ENCODE measurements at places on chromosomes 13 and 19.

DNA sequence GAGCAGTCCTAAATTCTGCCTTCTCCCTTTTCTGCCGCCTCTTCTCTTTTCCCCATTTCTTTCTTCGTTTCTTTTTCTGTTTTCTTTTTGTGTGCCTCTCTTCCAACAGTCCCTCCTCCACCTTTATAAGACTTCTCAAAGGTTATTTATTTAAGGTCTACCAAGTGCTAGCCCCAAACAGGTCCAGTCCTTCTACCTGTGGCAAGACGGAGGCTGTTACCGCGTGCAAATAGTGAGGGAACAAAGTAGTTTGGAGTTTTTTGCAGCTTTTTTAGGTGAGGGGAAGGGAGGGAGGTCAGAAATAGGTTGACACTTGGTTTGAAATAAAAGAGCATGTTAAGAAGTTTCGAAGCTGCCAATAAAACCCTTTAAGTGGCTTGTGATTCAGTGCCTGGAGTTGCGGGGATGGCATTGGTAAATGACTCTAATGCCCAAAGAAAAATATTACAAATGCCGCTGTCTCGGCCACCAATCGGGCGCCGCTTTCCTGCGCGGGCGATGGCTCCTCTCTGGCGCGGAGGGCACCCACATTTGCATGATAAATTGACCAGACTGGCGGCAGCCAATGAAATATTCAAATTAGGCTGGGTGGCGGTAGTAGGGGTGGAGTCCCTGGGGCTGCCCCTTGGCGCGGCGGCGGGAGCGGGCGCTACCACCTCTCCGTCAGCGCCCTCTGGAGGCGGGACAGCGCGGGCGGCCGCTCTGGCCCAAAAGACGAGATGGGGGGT lies 7.5 kb upstream of the TSHZ3 start:
- DNase-seq, result peak; percentile 46

DNA sequence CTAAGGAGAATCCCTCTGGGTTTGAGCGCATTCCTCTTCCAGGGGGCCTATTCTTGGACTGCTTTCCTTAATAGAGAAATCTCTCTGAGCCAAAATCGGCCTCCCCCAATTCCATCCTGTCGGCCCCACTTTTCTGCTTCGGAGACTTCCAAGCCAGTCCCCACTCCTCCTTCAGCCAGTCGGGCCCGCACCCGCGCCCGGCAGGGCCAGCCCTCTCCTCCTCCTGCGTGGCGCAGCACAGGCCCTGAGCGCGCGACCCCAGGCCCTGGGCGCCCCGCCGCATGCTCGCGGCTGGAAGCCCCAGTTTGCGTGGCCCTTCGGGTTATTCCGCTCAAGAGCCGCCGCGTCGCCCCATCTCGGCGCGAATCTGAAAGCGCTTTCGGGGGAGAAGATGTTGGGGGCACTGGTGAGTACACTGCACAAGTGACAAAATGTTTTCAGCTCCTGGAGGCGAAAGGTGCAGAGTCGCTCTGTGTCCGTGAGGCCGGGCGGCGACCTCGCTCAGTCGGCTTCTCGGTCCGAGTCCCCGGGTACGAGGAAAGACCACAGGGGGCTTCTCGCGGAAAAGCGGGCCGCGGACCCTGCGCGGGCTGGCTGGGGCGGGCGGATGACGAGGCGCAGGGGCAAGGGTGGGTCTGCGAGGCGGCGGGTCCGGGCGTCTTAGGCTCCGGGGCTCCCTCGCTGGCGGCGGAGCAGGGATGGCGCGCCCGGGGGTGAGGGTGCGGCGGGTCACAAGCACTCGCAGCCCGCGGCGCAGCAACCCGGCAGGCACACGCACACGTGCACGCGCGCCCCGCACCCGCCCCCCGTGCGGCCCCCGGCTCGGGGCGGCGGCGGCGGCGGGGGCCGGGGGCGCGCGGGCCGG lies at the start of gene IL17D:
Gene IL17D (plus strand): TSS at position 785 of the 865 bp plus-strand sequence. CDS start 303 bp downstream, outside the sequence.
- DNase-seq, result no peak

GRCh38 chr19:20664901-20665781 lies 3.8 kb upstream of the ZNF626 start:
- DNase-seq, result no peak

- no peak for DNase-seq
Observed at GRCh38 chr13:34458756-34459715, 483.0 kb upstream of the NBEA start.

- DNase-seq, result no peak
Observed at GRCh38 chr19:18649371-18650020, 12.7 kb downstream of the KLHL26 start.

- DNase-seq, result no peak
Observed at GRCh38 chr19:32063601-32064000, 281.8 kb upstream of the ZNF507 start.

DNA sequence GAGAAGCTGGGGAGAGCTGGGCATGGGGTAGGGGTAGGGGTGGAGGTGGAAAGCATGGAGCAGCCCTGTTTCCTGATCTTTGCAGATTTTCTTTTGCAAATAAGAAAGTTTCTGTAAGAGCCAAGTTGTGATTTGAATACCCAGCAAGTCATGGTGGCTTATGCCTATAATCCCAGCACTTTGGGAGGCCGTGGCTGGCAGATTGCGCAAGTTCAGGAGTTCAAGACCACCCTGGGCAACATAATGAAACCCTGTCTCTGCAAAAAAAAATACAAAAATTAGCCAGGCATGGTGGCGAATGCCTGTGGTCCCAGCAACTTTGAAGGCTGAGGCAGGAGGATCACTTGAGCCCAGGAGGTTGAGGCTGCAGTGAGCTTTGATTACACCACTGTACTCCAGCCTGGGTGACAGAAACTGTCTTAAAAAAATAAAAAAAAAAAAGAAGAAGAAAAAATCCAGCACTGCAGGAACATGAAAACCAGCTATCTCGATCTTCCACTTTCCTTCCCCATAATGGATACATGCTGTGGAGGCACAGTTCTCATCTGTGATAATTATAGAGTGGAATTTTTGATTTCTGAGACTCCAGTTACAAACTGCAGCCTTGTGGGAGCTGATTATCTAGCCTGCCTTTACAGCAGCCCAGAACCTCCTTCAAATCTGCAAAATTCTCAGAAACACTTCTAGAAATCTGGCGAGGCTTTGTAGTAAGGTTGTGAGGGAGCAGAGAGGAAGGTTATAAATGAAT lies 12.1 kb upstream of the TEX26 start:
- DNase-seq, result no peak

- DNase-seq, result no peak
Observed at GRCh38 chr13:77362166-77362565, 35.3 kb upstream of the MYCBP2 start.

DNA sequence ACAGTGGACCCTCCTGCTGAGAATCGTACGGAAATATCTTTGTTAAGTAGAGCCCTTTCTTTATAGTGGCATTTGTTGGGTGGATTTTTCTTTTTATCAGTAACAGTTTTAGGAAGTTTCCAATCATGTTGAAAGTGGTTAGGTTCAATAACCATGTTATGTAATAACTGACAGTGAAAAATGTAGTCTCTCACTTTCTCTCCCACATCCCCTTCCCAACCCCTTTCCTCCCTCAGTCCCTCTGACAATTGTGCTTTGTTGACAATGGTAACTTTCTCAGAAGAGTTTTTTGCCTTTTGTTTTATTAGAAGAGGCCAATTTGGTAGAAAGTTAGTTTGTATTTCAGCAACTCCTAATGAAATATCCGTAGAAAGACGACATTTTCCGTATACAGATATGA lies 77.8 kb upstream of the SLAIN1 start:
- DNase-seq, result no peak

GRCh38 chr19:6100284-6100915 lies 9.9 kb downstream of the RFX2 start:
- DNase-seq, result no peak

GRCh38 chr19:1512671-1513498 lies at the start of gene ADAMTSL5:
TSS of gene ADAMTSL5 (minus strand) at chr19:1513019. CDS start at chr19:1510943, 2,076 bp downstream.
- DNase-seq, result peak; percentile 62

GRCh38 chr13:59301174-59301567 lies 862.6 kb downstream of the DIAPH3 start:
- no peak for DNase-seq

DNA sequence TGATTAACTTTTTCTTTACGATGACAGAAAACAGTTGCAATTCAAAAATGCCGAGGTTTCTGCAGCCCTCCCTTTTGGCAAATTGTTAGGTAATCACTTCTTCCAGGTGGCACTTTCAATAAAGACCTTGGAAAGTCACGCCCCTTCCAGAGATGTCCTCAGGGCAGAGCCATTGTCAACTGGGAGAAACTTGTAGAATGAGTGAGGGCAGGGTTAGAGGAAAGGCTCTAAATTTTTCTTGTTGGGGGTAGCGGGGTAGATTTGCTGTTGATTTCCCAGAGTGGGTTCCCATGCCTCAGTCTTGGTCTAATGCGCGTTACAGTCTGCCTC lies 421.1 kb downstream of the FGF9 start:
- no peak for DNase-seq

DNA sequence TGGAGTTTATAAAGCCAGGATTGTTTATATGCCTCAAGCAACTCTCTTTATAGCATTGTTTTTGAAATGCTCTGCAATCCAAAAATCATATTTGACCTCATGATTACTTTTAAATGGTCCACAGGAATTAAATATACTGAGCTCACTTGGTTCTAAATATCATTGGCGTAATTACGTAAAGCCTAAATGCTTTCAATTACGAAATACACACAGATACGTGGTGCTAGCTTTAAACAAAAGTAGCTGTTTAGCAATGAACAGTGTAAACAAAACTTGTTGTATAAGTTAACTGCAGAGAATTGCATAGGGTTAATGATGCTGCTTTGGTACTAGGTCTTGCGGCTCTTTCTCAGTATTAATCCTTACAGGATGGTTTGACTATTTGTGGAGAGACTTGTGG lies 346.6 kb downstream of the COG6 start:
- no peak for DNase-seq
